ENCODE measurements at places on chromosomes 5 and 9. TPM values are rescaled to one million over a fixed set of nuclear protein-coding genes. Genes with fewer than 3 reads are reported as not detected.

DNA sequence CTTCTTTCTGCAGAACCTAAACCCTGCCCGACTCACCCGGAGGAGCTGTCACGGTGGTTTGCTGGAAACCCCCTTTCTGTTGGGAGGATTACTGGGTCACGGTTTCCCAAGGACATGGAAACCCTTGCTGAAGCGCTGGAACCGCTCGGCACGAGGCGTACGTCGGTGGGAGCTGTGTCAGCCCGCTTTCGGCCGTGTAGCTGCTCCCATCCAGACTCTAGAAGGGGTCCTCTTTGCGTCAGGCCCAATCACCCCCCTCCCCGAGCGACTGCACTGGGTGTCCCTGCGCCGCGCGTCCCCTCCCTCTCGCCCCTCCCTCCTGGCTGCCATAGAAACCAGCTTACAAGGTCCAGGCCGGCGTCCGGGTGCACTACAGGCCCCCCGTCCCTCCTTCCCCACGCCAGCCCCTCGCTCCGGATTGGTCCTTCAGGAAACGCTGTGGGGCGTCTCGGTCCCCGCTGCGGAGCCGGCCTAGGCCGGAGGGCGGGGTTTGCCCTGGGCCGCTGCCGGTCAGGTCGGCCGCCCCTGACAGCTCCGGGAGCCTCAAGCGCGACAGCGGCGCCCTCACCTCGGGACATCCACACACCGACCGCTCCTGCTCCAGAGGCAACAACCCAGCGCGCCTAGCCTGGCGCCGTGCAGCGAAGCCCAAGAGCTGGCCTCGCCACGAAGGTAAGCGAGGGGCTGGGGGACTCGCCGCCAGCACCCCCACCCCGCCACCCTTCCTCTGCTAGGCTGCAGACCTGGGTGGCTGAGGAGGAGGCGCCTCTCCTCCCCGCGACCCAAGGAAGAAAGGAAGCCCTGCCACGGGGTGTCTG, at the start of gene NIM1K:
Gene NIM1K (plus strand): TSS at position 486 of the 818 bp plus-strand sequence. CDS start 53,551 bp downstream, outside the sequence.
- no peaks in the 10 kb centered on the region for H3K36me3 ChIP-seq
- peaks cover 4% of the 10 kb centered on the region for H3K27me3 ChIP-seq
- H3K27ac ChIP-seq = peak within 1 kb of the TSS; percentile 23
- peak; percentile 9 for DNase-seq

- no peak overlapping the region for H3K4me3 ChIP-seq
- no peaks in the 10 kb centered on the region for H3K36me3 ChIP-seq
- no peaks in the 10 kb centered on the region for H3K27me3 ChIP-seq
- DNase-seq = peak; percentile 28
- no peaks in the 10 kb centered on the region for H3K4me1 ChIP-seq
Observed at GRCh38 chr5:80282054-80282453, 26.2 kb upstream of the SERINC5 start.

TEK gene
- 11.3 TPM for polyA plus RNA-seq

OCLN gene
- 134 TPM for polyA plus RNA-seq

CLINT1 gene
- polyA plus RNA-seq = 57.7 TPM

DMRT3 gene
- not detected for polyA plus RNA-seq

MEGF10 gene
- 0.31 TPM for polyA plus RNA-seq
